ENCODE measurements at places on chromosomes 7 and 10.

- DNase-seq = no peak
Measured at GRCh38 chr7:80783186-80783677, 135.6 kb downstream of the SEMA3C start.

- no peak for DNase-seq
Measured at GRCh38 chr7:152383341-152384234, 52.2 kb downstream of the KMT2C start.

DNA sequence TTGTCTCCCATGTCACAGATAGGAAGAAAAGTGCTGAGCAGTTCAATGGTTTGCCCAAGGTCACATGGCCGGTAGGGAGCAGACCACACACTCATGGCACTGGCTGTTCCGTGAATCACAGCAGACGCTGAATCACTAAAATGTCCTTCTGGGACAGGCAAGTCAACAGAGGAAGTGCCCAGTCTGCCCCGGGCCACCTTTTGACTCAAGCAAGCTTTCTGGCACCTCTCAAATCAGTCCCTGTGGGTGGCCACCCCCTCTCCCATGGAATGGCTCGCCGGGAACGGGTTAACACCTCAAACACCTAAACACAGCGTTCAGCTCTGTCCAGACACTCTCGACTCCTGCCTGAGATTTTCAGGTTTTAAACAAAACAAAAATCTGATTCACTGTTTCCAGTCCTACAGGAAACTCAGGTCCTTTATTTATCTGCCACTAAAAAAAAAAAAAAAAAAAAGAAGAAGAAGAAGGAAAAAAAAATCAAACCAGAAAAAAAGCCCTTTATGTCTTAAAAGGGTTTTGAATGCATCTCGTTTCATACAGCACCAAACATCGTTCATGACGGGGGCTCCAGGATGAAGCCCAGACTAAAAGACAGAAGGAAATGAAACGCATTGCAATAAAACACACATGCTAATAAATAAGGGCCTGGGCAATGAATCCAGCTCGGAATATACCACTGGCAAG lies 15.5 kb downstream of the CARD11 start:
- DNase-seq = peak; percentile 48

DNA sequence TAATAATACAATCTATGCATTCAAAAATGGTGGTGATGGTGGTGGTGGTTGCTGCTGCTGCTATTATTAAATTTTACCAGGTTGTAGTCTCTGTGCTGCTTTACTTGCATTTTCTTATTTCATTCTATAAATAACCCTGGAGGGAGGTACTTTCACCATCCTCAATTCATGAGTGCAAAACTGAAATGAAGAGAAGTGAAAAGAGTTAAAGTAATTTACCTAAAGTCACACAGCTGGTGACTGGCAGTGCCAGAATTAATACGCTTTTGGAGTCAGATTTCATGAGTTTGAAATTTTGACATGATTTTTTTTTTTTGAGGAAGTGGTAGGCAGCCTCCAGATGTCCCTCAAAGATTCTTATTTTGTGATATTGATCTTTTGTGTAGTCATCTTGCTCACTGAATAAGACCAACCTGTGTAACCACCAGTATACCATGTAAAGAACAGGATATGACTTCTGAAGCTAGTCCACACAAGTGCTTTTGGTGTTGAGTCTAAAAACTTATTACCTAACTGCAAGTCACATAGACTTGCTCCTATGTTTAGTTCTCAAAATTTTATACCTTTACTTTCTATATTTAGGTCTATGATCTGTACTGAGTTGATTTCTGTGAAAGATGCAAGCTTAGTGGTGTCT lies 218.8 kb downstream of the ZWINT start:
- DNase-seq = no peak

- DNase-seq = no peak
Measured at GRCh38 chr10:9766762-9767161, 1250.9 kb upstream of the CELF2 start.

- DNase-seq = no peak
Measured at GRCh38 chr7:16014031-16014430, 327.5 kb upstream of the MEOX2 start.

- DNase-seq = no peak
Measured at GRCh38 chr10:110067960-110068770, 60.4 kb downstream of the ADD3 start.

DNA sequence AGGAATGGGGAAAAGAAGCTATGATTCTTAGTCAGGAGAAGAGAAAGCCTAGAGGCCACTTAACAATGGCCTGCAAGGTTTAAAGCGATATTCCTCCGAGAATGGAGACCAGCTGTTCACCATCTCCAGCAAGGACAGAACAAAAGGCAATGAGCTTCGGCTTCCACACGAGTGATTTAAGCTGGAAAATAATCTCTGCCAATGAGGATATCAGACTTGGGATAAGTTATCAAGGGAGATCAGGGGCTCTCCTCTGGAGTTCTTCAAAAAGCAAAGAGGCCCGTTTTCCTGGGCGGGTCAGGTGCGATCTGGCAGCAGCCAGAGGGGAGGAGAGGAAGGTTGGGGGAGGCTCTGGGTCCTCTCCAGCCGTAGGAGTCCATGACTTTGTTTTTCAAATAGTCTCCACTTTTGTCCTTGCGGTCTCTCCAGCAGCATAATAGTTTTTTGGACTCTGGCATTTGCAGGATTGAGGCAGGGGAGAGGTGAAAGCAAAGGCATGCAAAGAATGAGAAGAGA lies 211.3 kb downstream of the SKIDA1 start:
- no peak for DNase-seq

DNA sequence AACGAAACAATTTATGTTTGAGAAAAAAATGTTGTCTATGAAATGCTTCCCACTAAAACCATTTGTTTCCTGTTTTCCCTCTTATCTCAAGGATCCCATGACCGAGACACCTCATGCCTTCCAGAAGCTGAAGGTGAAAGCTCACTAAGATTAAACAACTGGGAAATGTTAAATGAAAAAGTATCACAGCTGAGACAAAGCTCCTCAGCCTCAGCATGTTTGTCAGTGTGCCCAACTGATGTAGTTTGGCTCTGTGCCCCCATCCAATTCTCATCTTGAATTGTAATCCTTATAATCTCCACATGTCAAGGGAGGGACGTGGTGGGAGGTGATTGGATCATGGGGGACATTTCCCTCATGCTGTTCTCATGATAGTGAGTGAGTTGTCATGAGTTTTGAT lies 327.3 kb downstream of the HTR7 start:
- DNase-seq = no peak

DNA sequence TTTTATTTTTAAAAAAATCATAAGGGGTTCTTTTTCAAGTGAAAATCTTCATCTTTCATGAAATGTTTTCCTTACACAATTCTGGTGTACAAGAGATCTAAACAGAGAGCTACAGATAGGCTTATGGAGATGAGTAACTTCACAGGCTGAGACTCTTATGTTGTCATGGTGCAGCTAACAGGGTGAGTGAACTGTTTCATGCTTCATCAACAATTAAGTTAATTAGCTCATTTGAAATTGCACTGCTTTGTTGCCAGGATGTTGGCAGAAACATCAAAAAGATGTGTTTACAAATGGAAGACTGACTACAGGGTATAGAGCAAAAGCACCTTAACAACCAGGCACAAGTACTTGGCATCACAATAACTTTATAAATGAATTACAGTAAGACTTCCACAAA lies 230.8 kb downstream of the FOXP2 start:
- DNase-seq = no peak

- no peak for DNase-seq
Measured at GRCh38 chr10:73219384-73219783, 27.7 kb downstream of the DNAJC9 start.

GRCh38 chr10:124289851-124290795 lies 128.6 kb downstream of the OAT start:
- no peak for DNase-seq

GRCh38 chr7:41188163-41189130 lies 514.4 kb downstream of the INHBA start:
- no peak for DNase-seq

DNA sequence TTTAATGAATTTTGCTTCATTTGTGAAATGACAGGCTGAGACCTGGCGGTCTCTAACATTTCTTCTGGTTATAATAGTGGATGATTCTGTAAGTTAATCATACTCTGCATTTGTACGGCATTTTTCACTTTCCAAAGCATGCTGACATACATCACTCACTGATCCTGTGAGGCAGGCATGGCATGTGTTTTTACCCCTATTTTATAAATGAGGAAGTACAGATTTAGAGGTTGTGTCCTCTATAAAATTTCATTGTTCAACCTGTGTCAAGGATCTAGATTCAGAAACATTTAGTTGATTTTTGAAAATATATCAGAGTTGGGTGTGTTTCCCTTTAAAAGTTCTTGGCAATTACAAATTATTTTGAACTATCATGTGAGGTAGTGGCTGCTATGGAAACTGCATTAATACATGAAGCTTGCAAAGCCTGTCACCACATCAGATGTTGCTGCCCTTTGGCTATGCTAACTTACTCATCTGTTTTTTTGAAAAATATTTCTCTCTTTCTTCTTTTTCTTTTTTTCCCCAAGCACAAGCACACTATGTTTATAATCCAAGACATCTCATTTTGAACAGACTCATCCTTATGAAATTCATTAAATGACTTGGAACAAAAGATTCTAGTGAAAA lies 172.7 kb downstream of the GNAI1 start:
- DNase-seq = no peak

DNA sequence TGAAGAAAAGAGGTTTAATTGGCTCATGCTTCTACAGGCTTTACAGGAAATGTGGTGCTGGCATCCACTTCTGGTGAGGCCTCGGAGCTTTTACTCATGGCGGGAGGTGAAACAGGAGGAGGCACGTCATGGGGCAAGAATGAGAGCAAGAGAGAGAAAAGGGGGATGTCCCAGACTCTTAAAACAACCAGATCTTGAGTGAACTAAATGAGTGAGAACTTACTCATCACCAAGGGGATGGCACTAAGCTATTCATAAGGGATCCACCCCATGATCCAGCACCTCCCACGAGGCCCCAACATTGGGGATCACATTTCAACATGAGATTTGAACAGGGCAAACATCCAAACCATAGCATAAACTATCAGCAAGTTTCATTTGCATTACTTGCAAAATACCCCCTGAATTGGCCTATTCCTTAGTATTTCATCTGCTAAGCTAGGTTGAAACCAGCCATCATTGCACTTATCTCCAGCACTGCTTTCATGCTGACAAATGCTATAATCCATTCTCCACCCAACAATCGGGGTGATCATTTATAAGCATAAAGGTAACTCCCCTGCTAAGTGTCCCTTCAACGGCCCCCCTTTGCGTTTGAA lies 179.0 kb downstream of the NOC3L start:
- DNase-seq = no peak

DNA sequence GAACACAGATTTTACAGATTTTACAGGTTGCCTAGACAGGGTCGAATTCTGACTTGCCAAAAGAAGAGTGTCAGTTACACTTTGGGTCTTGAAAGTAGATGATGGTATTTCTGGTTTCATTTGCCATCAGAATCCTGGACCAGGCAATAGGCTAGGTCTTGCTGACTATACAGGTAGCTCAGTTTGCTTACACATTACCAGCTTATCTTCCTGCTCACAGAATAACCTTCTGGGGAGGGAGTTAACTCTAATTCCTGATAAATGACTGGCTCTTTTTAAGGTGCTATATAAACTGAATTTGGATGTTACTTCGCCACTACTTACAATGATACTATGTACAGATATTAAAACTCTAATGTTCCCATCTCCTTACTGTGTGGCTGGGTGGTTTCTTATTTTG lies 39.8 kb downstream of the GBF1 start:
- no peak for DNase-seq

DNA sequence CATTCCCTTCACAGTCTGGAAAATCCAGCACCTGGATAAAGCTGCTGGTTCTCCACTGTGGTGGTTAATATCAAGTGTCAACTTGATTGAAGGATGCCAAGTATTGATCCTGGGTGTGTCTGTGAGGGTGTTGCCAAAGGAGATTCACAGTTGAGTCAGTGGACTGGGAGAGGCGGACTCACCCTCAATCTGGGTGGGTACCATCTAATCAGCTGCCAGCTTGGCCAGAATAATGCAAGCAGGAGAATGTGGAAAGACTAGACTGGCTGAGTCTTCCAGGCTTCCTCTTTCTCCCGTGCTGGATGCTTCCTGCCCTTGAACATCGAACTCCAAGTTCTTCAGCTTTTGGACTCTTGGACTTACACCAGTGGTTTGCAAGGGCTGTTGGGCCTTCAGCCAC lies 48.4 kb downstream of the C10orf143 start:
- no peak for DNase-seq

GRCh38 chr10:86648704-86649427 lies 5.5 kb upstream of the OPN4 start:
- no peak for DNase-seq

- no peak for DNase-seq
Measured at GRCh38 chr10:4658777-4659176, 167.2 kb upstream of the AKR1E2 start.

DNA sequence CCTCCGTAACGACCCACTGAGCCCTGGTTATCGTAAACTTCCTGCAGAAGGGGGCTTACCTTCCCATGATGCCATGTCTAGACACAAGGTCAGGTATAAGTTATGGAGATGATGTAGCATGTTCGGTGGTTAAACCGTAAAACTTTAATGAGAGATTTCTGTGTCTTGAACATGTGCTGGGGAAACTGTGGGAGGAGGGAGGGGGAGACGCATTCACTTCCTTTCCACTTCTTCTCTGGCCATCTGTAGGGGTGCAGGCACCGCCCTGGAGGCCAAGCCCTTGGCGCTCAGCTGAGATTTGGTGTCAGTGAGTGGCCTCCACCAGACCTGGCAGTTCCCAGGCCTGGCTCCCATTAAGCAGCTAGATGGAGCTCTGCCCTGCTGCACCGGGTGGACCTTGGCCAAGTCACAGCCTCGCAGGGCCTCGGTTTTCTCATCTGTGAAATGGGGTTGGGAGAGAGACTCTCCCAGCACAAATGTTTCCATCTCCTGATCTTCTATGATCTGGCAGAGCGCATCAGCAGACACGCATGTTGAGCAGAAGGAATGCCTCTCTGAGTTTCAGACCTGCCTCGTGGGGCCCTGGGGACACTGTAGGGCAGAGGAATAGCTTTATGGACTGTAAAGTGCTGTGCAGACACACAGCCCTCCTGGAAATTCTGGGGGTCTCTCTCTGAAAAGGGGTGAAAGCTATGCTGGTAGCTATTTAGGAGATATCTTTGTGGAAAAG lies 106.0 kb downstream of the COL26A1 start:
- DNase-seq = no peak

DNA sequence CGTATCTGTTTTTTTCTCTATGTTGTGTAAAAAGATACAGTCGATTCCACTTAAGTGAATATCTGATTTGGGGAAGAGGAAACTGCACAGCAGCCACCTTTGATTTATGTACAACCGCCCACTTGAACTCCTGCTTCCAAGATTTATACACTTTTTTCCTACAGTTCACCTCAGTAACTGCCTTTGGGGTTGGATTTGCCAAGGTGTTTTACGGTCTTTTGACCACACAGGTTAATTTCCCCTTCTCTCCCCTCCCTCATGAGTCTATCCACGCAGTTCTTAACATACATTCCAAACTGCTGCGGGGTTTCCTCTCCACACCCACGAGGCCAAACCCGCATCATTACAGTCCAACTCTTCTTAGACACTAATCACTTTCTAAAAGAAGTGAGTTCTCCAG lies 277.0 kb downstream of the USP6NL start:
- DNase-seq = no peak

Data from activated CD8-positive, alpha-beta memory T cell treated with anti-CD3 and anti-CD28 coated beads, Interleukin-2, amount 50 U/mL, for 4 hours (primary cell).